ENCODE measurements at places on chromosomes 2 and 18.

DNA sequence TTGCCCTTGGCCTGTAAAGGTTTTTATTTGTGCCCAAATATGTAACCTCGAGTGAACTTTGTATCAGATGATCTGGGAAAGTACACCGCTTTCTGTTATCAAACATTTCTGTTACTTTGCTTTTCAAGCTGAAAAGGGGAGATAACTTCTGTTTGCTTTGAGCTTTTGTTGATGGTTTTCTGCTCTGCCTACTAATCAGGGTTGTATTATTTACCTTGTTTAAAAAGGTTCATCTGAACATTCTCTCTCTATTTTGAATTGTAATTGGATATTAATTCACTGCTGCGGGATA lies 79.4 kb downstream of the XRCC5 start:
- DNase-seq = no peak

GRCh38 chr2:231701456-231702373 lies 6.6 kb upstream of the PTMA start:
- DNase-seq = no peak

DNA sequence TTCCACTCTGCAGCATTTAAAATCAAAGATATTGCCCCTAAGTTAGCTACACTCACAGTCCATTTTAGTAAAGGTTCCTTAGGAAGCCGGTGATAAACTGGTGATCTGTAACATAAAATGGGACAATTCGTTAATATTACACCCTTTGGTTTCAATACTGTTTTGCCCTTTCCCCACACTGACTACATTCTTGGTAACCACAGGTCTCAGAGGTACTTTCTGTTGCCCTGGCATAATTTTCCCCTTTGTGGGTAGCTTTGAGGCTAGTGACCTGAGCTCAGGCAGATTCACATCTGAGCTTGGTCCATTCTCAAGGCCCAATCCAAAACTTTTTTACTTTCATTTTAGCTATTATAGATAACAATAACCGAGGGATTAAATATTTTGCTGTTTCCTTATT lies 32.9 kb upstream of the CSRNP3 start:
- no peak for DNase-seq

GRCh38 chr2:235911633-235912233 lies 256.5 kb downstream of the GBX2 start:
- no peak for DNase-seq

DNA sequence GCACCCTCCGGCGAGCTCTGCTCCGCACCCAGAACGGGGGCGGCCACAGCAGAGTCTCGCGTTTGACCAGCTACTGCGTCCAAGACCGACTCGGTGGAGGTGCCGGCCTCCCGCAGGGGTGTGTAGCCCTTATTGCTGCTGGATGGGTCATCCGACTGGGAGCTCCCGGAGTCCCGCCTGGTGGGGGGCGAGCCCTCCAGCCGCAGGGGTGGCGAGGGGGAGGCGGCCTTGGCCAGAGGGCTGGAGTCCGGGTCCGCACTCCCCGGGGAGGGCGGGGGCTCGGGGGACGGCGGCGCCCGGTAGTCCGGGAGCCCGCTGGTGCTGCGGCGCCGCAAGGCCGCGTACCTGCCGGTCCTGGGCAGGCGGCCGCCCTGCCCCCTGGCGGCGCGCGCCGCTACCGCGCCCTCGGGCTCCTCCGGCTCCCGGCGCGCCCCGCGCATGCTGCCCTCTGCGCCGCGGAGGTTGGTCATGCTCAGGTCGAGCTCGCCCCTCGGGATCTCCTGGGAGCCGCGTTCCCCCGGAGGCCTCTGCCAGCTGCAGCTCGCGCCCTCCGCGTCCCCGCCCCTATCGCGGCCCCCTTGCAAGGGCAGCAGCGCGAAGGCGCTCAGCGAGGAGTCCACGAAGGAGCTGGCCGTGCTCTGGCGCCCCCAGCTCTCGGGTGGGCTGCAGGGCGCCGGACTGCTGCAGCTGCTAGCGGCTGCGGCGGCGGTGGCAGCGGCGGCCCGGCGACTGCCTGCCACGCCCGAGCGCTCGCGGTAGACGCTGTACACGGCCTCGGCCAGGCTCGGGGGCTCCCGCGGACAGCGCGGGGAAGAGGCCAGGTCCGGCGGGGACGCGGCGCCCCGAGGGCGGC lies 4.8 kb downstream of the TMEM200C start:
- DNase-seq = peak; percentile 64

DNA sequence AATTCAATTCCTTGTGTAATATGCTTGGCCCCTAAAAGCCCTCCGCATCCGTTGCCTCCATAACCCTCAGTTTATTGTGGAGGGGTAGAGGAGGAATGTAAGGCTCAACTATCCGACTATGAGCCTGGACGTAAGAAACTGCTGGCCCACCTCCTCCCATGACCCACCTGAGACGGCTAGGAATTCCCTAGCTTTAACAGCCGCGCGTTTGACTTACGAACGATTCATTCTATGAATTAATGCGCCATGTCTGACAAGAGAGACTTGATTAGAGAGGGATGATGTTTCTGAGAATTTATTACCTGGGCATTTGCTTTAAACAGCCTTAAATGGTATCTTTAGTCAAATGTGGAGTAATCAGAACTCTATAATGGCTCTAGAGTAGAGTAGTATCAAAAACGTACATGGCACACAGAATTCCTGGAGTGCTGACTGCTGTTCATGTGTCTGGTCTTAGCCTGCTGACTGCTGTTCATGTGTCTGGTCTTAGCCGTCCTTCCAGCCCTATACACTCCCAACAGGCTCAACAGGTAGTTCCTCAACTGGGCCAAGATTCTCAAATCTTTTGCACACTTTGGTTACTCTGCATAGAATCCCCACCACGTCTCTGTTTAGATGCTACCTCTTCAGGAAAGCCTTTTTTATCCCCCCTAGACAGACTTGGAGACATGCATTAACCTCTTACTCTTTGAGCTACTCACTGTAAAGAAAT lies 899 bp upstream of the GFPT1 start:
- no peak for DNase-seq

DNA sequence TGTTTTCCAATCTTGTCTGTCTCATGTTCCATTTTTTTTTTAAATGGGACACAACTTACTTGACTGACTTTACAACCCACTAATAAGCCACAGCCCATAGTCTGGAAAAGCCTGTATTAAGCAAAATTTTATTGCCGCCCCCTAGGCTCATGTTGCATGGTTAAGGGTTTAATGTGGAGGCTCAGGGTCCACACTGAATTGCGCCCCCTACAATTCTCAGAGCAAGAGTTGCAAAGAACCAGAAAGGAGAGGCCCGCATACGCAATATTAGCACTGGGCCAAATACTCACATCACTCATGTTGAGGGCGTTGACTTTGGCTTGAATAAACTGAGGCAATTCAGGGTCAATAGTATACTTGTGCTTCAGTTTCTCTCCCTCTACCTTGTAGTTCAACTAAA lies 65.5 kb downstream of the NEB start:
- DNase-seq = no peak

DNA sequence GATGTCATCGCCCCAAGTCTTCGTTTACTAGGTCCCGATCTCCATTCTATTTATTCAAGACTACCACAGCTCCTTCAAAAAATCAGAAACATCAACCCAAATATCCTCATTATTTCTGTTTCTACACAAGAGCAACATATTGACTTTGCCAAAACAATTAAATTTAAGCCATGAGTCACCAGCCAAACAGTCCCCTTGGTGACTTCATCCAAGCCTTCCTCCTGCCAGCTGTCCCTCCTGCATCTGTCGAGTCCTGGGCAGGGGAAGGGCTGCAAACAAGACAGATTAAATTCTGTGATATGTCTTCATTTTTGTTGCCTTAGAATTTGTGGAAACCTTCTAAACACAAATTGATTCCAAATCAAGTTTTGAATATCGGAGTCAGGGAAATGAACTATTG lies 110.3 kb downstream of the SP3 start:
- DNase-seq = no peak

- no peak for DNase-seq
Measured at GRCh38 chr2:88038263-88039105, 17.1 kb downstream of the KRCC1 start.

- no peak for DNase-seq
Measured at GRCh38 chr18:11808001-11808855, 43.0 kb upstream of the CHMP1B start.

DNA sequence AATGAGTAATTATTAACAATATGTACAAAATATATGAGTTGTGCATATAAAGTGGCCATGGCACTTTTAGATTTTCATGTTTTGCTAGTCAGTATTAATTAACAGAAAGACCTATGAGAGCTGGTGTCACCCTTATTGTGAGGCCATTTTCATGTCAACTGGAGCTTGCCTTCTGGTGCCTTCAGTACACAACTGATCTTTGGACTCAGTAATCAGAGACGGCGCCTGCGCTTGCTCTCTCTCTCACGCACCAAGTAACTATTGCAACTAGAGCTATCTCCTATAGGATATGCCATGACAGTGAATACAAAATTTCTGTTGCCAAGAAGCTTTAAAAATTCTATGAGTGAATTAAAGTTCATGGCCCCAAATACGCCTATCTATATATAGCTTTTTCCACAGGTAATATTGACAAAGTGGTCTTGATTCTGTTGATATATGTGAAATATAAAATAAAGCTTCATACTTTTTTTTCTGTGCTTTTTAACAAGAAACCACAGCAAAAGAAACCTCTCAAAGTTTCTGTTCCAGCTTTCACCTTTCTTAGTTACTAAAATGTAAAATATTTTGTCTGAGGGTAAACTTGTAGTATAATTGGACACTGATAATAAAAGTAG lies 2.9 kb downstream of the SERTAD2 start:
- DNase-seq = no peak

- no peak for DNase-seq
Measured at GRCh38 chr18:44733069-44733753, 52.5 kb downstream of the SETBP1 start.

DNA sequence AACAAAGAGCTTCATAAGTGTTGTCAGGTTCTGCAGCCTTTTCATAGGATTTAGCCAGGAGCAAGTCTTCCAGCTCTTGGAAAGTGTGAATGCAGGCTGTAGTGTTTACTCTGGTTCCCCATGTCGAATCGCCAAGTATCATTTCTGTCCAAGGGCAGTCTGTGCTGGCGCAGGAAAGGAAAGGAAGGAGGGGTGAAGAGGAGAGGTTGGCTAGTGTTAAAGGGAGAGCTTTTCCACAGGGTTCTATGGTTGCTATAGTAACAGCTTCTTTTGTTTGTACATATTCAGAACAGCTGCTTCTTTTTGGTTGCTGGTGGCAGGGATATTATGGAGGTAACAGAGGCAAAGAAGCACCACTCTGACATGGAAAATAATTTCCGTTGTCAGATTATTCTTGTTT lies 69.9 kb downstream of the KCNH7 start:
- DNase-seq = no peak

GRCh38 chr18:57941841-57942489 lies 102.1 kb upstream of the NEDD4L start:
- DNase-seq = no peak

DNA sequence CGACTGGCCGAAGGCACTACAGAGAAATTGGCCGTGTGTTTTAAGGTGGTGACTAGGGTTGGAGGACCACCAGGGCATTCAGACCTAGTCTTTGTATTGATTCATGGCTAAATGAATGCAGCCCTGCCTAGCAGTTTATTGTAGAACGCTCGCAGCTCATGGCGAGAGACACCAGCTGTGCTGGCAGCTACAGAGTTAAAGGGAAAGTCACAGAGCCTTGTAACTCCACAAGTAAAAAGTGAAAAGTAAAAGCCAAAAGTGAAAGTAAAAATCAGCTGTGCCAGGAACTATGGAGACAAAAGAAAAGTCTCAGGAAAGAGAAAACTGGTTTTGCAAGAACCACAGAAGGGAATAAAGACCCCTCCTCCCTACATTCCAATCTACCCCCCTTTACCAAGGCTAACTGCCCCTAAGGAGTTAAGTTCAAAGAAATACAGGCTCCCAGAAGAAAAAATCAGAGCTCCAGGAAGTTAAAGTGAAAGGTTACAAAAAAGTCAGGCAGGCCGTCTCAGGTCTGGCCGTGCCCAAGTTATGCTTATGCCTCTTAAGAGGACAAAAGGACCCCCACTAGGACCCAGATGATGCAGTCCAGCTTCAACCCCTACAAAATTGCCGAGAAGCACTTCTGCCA lies 46.4 kb upstream of the SELENOI start:
- no peak for DNase-seq

DNA sequence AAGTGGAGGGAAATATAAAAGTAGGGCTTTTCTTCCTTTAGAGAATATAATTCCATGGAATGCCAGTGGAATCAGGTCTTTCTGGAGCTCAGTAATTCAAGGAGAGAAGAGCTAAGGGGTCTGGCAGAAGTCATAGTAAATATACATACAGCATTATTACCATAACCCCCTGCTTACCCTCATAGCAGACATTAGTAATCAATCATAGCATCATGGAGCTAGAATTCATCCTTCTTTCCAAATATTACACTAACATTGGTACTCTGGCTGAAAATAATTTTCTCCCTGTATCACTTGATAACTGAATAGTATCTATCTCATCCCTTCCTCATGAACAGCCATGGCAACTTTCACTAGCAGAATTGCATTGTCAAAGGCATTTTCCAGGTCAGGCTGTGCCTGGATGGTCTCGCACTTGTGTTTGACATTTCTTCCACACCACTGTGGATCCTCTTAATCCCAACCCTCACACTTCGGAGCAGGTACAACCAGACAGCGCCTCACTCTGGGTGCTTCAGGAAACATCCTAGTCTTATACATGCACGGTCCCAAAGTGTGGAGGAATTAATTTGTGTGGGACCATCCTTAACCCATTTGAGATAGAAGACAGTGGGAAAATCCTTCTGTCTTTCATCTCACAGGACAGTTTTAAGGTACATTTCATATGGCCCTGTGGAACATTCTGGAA lies 84.2 kb upstream of the SEC11C start:
- DNase-seq = no peak

DNA sequence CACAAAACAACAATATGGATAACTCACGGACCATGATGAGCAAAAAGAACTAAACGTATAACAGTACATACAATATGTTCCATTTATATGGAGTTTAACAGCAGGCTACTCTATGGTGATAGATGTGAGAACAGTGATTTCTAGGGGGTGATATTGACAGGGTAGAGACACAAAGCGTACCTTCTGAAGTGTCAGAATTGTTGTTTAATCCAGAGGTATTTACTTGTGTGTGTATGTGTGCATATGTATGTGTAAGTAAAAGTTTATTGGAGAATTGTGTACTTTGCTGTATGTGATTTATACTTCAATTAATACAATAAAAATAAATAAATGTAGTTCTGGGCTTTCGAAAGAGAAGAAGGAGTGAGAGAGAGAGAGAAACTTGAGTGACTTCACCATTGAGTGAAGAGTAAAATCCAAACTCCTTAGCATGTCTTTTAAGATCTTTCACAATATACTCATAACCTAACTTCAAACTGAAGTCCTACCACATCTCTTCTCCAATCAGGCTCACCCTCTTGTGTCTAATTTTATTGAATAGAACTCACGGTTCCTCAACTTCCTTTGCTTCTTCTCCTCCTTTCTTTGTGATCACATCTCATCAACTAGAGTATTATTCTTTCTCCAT lies 126.0 kb upstream of the KLF7 start:
- no peak for DNase-seq
